NCI-H1694 (cell line): ENCODE measurements at places on chromosomes 16 and 17.

- no peak for DNase-seq
These were observed 306.6 kb upstream of the N4BP1 start for GRCh38 chr16:48916566-48916965.

GRCh38 chr17:46940692-46941404, 17.9 kb downstream of the GOSR2 start:
- peak; percentile 63 for DNase-seq

DNA sequence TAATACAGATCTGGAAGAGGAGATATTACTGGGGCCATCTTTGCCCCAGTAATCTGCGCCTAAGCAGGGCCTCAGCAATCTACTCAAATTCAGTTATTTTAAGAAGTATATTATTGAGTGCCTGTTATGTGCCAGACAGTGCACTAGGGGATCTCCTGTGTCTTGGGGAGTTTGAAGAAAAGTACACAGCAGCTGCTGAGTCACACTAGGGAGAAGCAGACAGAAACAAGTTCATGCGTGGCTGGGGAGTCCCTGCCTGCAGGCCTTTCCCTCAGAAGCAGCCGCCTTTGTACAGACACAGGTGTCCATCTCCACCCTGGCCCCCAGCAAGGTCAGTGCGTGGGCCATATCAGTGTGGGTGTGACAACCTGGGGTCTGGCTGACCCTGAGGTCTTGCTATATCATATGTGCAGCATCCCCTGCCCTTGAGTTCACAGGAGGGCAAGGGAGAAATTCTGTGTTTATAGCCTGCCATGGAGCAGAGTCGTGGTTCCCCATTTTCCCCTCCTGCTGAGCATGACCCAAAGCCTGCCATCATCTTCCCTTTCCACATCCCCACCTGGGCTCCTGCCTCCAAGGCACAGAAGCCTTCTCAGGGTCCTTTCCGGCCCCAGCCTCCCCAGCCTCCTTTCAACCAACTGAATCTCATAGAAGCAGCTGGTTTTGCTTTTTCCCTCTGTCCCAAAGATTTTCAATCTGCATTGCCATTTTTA, 229.9 kb upstream of the SDK2 start:
- no peak for DNase-seq

DNA sequence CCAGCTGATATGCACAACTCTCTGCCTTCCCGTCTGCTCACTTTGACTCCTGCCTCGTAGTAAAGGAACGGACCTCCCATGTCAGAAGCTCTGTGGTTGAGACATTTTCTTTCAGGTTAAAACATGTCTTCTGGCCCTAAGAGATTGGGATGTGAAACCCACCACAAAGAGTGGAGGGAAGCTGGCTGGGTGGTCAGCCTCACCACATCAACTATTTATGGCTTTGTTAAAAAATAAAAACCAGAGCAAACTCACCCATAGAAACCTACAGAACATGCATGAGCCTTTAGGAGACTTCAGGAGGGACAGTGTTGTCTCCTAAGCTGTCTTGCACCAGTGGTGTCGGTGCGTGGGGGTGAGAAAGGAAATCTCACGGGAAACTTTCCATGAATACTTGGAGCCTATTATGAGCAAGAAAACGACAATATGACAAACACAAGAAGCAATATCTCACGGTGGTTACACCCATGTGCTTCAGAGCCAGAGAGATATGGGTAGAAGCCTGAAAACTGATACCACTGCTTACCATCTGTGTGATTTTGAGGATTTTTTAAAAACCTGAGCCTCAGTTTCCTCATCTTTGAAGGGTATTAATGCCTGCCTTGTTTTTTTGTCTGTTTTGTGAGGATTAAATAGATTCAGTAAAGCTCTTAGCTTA, 61.7 kb upstream of the XYLT1 start:
- DNase-seq, result no peak

DNA sequence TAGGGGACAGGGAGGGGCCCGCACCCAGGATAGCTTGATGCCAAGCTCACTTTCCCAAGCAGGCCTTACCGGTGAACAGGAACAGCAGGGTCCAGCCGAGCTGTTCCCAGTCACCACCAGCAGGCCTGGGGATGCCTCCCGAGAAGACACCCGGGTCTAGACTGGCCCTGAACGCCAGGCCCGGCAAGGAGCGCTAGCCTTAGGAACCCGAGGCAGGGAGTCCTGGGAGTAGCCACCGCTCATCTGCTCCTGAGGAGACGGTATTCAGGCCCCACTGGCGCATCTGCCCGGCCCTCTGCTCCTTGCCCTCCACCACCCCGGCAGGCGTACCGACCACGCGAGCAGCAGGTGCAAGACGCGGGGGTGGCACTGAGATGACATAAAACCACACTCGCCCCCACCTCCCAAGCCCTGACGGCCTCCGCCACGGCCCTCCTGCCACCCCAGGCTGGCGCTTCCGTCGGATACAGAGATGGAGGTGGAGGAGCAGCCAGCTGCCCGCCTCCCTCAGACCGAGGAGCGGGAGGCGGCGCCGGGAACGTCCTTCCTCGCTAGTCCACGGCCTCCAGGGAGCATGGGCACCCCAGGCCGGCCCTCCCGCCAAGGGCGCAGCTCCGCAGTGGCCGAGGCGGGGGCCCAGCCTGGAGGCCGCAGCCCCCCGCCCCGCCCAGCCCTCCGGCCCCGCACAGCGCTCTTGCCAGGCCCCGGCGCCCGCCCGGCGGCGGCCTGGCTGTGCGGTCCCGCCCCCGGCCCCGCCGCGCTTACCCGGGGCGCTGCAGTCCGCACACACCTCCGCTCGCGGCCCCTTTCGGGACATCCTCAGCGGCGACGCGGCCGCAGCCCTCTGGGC, 661 bp downstream of the GIT1 start:
- DNase-seq, result no peak

DNA sequence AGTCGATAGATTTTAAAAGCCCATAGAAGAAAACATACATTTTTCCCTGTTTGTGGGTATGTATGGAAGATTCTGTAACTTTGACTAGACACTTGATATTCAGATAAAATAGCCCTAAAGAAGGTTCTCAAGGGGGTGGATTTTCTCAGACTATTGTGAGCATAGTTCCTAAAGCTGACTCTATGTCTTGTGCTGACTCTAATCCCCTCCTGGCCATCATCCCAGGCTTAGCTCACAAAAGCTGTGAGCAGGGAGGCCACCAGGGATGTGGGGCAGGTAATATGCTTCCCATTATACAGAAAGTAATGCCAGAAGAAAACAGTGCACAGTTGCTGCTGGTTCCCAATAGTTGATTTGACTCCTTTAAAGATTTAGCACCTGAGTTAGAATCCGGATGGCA, 32.0 kb downstream of the CDH13 start:
- no peak for DNase-seq

DNA sequence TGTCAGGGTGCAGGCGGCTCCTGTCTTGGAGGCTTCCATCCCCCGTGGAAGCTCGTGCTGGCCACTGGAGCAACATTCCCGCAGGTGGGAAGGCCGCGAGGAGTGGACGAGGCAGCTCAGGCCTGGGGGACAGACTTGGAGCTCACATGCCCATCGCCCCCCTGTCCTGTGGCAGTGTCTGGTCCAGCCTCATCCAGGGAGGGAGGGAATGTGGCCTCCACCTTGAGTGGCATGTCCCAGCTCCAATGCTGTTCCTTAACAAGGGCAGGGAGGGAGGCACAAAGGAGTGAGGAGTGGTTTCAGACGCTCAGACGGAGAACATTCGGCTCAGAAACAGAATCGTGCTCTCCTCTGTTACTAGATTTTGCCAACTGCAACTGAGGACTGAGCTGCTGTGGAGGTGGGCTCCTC, 159.4 kb upstream of the CHMP6 start:
- peak; percentile 43 for DNase-seq

GRCh38 chr17:40779181-40779909, 3.0 kb downstream of the KRT27 start:
- DNase-seq, result no peak

GRCh38 chr17:49677134-49677932, 564 bp downstream of the SPOP start:
- DNase-seq, result peak; percentile 89

- no peak for DNase-seq
These were observed 25.5 kb upstream of the TBX4 start for GRCh38 chr17:61426482-61427304.

DNA sequence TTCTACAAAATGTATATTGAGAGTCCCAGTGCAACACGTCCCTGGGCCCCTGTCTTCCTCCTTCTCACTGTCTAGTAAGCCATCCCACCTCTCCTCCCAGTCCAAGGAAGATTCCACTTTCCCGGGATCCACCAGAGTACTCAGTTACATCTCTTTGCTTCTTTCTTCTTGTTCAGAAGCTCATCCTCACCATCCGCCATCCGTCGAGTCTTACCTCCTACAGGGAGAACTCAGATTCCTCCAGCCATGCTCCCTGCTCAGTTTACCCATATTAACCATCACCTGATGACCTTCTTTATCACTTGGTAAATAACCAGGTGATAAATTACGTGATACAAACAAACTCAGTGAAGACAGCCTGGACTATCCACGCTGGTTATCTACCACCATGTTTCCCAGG, 57.1 kb downstream of the CYTH1 start:
- no peak for DNase-seq

- DNase-seq, result no peak
These were observed 18.3 kb downstream of the PIK3R5 start for GRCh38 chr17:8947201-8947600.

GRCh38 chr17:27579304-27579703, 51.7 kb upstream of the LGALS9 start:
- no peak for DNase-seq

- DNase-seq, result no peak
These were observed 25.5 kb downstream of the STH start for GRCh38 chr17:46024590-46024989.

- DNase-seq, result no peak
These were observed 3.1 kb downstream of the PPP1R1B start for GRCh38 chr17:39629898-39630297.

GRCh38 chr17:66580184-66580955, 254.5 kb upstream of the CACNG5 start:
- DNase-seq, result no peak

DNA sequence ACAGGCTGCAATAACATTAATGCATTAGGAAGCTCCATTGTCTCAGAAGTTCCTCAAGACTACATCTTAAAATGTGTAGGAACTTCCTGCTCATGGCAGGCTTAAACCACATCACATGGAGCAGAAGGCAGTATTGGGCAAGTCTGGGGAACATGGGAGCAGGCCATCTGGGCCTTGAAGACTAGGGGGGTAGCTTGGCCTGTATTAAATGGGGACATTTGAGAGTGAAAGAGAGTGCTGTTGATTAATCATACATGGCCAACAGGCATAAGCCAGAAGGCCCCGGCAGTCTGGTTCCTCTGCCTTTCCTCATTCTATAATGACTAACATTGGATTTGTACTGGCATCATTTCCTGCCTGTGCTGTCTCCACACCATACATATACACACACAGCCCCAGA, 25.2 kb upstream of the SLC5A11 start:
- DNase-seq, result no peak

GRCh38 chr17:75897160-75898019, 639 bp upstream of the TRIM65 start:
- DNase-seq, result no peak

GRCh38 chr17:37506678-37507077, 17.0 kb downstream of the DUSP14 start:
- peak; percentile 79 for DNase-seq

GRCh38 chr17:18074566-18075272, 13.0 kb upstream of the DRG2 start:
- no peak for DNase-seq

DNA sequence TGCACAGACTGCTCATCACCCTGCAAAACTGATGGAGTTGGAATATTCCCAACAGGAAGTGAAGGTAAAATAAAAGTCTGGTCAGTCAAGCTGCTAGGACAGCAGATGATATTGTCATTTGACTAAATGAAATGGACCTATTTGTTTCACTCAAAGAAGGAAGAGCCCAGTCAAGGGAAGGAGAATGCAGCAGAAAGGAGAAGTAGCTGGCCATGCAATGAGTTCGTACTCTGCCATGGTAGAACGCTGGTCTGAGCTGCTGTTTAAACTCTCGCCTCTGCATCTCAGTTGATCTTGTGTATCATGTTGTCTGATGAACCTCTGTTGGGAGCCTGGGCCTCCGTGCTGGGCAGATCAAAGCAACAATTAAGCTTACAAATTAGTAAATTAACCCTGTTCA, 15.6 kb upstream of the YPEL2 start:
- no peak for DNase-seq

DNA sequence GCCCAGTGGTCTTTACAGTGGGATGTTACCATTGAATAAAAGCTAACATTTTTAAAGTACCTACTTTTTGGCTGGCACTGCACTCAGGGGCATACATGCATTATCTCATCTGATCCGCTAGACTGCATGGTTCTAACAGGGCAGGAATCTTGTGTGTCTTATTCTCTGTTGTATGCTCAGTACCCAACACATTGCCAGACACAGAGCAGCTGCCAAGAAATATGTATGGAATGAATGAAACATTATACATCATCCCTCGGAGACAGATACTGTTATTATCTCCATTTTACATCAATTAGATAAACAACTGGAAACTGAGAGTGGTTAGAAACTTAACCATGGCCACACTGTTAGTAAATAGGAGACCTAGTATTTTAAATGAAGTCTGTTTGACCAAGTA, 74.1 kb upstream of the CDH11 start:
- DNase-seq, result no peak

- no peak for DNase-seq
These were observed 24.0 kb upstream of the SALL1 start for GRCh38 chr16:51175081-51175480.

- no peak for DNase-seq
These were observed 31.6 kb downstream of the HOXB1 start for GRCh38 chr17:48499248-48499647.

- no peak for DNase-seq
These were observed 29.1 kb downstream of the ARSG start for GRCh38 chr17:68320311-68320865.

DNA sequence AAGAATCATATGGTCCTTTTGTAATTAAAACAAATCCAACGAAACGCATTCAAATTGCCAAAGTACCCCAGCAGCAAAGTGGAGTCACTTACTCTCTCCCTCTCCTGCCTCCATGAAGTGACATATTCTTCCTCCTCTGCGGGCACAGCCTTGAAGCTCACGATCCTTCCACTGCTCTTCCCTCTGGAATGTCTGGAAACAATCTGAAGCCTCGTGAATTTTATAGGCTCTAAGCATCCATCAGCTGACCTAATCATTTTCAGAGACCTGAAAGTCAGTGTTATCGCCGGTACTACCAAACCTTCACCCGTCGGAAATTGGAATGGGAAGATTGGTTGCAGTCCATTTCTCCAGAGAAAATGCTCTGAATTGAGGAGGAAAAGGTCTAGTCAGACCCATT, 134.5 kb upstream of the FOXF1 start:
- DNase-seq, result no peak

GRCh38 chr16:85566561-85567100, 46.5 kb upstream of the GSE1 start:
- no peak for DNase-seq
